CD4-positive, alpha-beta T cell treated with Interleukin-6 at 100 ng/mL for 8 hours (primary cell): ENCODE measurements at places on chromosomes 7 and 10.

- DNase-seq, result no peak
Observed at GRCh38 chr7:108203537-108203936, 73.4 kb upstream of the LAMB4 start.

GRCh38 chr7:41847606-41848005 is 144.7 kb upstream of the INHBA start:
- DNase-seq, result no peak

GRCh38 chr7:151861881-151862280 is 15.0 kb downstream of the PRKAG2 start:
- no peak for DNase-seq

GRCh38 chr10:116810895-116811294 is 38.4 kb upstream of the ENO4 start:
- DNase-seq, result no peak

DNA sequence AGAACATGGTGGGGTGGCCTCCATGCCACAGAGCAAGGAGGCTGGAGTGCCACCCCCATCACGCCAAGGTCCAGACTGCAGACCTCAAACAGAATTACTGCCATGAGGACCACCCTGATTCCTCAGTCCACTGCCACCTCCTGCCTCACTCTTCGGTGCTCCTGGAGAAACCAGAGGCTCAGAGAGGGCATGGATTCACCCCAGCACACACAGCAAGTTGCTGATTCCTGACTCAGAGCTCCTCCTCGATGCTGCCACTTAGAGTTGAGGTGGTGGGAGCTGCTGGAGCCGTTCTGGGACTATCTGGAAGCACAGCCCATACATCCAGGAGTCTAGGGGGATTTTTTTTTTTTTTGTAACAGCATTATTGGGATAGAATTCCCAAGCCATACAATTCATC is 22.0 kb upstream of the MYL10 start:
- DNase-seq, result no peak
